ENCODE measurements at places on chromosomes 1 and 21. TPM values are rescaled to one million over a fixed set of nuclear protein-coding genes. Genes with fewer than 3 reads are reported as not detected.

The ZNF695 gene
- total RNA-seq = 0.17 TPM

DNA sequence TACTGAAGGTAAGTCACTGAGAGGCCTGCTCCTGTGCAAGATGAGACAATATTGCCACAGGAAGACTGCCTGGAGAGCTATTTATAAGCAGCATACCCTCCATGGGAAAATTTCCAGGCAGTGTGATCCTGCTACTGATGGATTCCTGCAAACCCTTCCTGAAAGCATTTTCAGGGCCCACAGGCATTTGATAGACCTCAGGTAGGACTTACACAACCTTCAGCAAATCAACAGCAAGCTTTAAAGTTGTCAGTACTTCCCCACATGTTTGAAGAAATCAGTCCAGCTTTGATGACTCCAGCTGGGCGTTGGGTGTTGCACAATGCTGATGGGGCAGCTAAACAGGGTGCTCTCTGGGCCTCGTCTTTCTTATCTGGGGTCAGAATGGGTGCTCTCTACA is 108.8 kb downstream of the PLXNA2 start:
- no peak overlapping the region for H3K4me3 ChIP-seq
- H3K4me1 ChIP-seq = peaks cover 5% of the 10 kb centered on the region
- H3K27me3 ChIP-seq = peaks cover 8% of the 10 kb centered on the region

The LRRC8C gene
- 55.2 TPM for total RNA-seq

- H3K27me3 ChIP-seq = no peaks in the 10 kb centered on the region
- H3K36me3 ChIP-seq = no peaks in the 10 kb centered on the region
- H3K4me1 ChIP-seq = no peaks in the 10 kb centered on the region
- DNase-seq = no peak
These were observed 130.6 kb upstream of the CACNA1E start for GRCh38 chr1:181352695-181353094.

The NTMT2 gene
- total RNA-seq = not detected

DNA sequence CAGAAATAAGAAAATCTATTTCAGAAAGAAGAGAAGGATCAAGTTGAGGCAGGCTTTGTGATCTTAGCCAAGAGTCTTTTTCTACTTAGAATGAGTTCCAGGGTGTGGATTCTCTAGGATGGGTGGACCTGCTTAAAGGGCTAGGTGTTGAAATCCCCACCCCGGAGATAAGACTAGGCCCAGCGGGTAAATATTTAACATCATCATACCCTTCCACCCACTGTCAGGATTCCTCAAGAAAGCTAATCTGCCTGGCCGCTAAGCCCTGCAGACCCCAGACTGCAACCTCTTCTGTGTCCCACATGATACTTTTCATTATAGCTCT is 5.8 kb downstream of the IGSF9 start:
- DNase-seq = no peak
- H3K4me1 ChIP-seq = peaks cover 24% of the 10 kb centered on the region
- H3K4me3 ChIP-seq = no peak overlapping the region
- peaks cover 38% of the 10 kb centered on the region for H3K27me3 ChIP-seq
- no peaks in the 10 kb centered on the region for H3K36me3 ChIP-seq

DNA sequence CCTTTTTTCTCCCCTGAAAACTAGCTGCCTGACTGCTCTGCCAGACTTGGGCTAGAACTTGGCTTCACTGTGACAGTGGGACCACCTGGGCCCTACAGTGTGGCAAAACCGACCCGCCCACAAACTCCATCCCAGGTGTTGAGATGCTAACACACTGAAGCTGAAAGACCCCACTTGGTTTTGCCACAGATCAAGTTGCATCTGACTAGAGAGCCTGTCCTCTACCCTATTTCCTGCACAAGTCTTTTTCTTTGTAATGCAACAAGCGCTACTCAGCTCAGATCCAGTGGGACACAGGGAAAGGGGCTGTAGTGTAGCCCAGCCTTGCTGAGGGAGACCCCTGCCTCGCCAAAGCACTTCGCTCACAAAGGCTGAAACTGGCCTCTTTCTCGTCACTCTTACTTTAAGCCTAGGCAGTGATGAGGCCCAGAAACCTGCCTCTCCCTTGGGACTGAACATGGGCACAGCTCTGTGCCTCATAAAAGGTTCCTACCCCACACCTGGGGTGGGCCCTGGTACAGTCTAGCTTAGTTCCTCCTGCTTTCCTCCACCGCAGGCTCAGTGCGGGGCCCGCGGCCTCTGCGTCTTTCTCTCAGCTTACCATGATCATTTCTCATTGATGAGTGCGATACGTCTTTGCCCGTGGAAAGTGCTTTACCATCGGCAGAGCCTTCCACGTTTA is 9.7 kb downstream of the ALPL start:
- H3K36me3 ChIP-seq = no peaks in the 10 kb centered on the region
- H3K4me3 ChIP-seq = no peak overlapping the region
- no peaks in the 10 kb centered on the region for H3K4me1 ChIP-seq
- no peaks in the 10 kb centered on the region for H3K27me3 ChIP-seq
- DNase-seq = no peak

- peaks cover 52% of the 10 kb centered on the region for H3K4me1 ChIP-seq
- H3K36me3 ChIP-seq = peaks cover 8% of the 10 kb centered on the region
- DNase-seq = no peak
- H3K4me3 ChIP-seq = no peak overlapping the region
- no peak overlapping the region for H3K27ac ChIP-seq
These were observed 207.1 kb upstream of the SGIP1 start for GRCh38 chr1:66326867-66327266.

- H3K36me3 ChIP-seq = no peaks in the 10 kb centered on the region
- DNase-seq = no peak
These were observed 21.2 kb upstream of the ZP4 start for GRCh38 chr1:237911911-237912310.

The VSIG8 gene
- not detected for total RNA-seq

The IL20 gene
- total RNA-seq = not detected

DNA sequence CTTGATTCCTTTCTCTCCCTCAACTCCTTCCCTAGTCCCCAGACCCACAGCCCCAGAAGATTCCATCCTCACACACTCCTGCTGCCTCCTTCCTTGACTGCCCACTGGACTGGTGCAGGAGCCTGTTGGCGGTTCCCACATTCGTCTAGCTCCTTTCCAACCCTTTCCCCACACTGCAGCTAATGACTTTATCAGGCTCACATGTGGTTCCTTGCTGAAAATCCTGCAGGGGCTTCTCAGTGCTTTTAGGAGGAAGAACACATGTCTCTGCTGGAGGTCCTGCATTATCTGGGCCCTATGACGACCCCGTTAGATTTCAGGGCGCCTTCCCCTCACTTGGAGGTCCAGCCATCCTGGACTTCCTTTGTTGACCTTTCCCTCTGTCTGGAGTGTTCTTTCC is 50.2 kb downstream of the EDN2 start:
- H3K4me3 ChIP-seq = no peak overlapping the region
- no peaks in the 10 kb centered on the region for H3K36me3 ChIP-seq
- DNase-seq = no peak
- no peak overlapping the region for H3K27ac ChIP-seq

DNA sequence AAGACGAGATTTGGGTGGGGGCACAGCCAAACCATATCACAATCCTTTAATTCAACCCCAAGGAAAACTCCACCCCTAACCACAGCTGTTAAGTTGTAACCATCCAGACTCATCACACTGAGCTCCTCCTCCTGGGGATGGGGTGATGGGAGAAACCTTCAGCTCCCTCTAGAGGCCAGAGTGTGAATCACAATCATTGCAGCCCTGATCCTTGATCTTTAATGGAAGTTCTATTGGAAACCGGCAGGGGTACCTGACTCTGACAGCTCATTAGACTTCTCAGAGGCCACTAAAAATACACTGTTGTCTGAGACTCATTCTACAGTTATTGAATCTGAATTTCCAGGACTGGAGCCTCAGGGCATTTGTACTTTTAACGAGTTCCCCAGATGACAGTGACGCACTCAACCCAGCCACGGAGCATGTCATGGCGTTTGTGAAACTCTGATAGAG is 127.2 kb downstream of the IGSF21 start:
- DNase-seq = peak; percentile 8
- H3K4me1 ChIP-seq = no peaks in the 10 kb centered on the region
- no peaks in the 10 kb centered on the region for H3K36me3 ChIP-seq
- no peak overlapping the region for H3K4me3 ChIP-seq
- H3K27ac ChIP-seq = no peak overlapping the region

The PCP4 gene
- total RNA-seq = not detected

The DNAJC6 gene
- 1.9 TPM for total RNA-seq
